ENCODE measurements at places on chromosomes 2 and 18.

- DNase-seq = peak; percentile 29
These were observed 15.2 kb downstream of the OTOF start for GRCh38 chr2:26462511-26463243.

GRCh38 chr2:56682397-56682760 is 498.6 kb downstream of the CCDC85A start:
- no peak for DNase-seq

DNA sequence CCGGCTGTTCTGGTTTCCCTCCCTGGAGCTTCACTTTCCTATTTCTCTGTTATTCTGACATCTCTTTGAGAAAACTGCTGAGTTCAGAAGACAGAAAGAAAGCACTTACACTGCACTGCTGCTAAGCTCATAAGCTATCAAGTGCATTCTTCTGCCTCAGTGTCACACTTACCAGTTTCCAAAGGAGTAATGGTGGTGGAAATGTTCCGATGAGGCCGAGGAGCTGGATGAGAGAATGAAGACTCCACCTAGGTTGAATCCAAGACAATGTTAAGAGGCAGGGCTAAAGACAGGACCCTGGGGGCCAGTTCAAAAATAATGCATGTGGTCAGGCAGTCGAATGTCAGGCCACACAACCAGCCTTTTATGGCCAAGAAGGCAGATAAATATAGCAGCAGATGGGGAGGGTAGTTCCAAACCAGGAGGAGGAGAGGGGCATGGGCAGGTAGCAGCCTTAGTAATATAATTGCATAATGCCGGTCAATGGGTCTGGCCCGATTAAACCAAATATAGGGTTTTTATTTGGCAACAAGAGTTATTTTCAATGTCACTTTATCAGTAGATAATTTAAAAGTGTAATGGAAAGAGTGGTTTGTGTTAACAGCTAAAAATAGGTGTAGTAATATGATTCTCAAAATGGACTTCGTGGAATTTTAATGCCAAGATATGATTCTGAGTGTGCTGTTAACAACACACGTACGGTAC is at the start of gene MYOM1:
Gene MYOM1, minus strand, starts transcription at position 338 of the 705 bp plus-strand sequence. CDS start 4,745 bp downstream, outside the sequence.
- no peak for DNase-seq

DNA sequence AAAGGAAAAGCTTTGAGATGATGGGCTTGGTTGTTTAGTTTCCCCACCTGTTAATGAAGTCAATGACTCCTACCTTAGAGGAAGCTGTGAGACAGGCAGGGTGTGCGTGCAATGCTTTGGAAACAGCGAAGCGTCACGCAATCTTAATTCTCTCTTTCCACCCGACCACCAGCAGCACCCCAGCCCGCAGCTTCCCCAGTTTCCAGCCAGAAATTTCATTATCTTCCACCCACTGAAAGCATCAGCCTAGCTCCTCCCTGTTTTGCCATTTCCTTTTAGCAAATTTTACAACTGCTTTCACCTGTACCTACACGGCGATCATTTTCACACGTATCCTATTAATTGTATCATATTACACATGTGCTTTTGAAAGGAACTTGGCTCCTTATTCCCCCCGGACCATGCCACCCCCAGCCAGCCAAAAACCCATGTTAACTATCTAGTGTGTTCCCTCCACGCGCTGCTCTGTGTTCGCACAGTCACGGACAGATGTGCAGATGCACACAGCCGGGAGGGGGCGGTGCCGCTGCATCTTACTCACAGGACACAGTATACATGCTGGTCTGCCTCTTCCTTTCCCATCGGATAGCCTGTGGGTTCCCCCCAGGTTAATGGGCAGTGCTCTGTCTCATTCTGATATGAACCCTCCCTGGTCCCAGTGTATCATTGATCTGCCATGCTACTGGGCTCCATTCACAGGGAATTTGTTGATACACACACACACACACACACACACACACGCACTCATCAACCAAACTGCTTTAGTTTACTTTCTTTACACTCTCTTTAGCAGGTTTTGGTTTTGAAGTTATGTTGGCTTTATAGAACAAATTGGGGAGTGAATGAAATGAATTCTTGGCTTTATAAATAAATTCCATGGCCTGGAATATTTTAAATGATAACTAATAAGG is 22.4 kb downstream of the CYP27C1 start:
- DNase-seq = peak; percentile 25

GRCh38 chr2:178811045-178811444 is 3.8 kb upstream of the TTN start:
- DNase-seq = no peak

DNA sequence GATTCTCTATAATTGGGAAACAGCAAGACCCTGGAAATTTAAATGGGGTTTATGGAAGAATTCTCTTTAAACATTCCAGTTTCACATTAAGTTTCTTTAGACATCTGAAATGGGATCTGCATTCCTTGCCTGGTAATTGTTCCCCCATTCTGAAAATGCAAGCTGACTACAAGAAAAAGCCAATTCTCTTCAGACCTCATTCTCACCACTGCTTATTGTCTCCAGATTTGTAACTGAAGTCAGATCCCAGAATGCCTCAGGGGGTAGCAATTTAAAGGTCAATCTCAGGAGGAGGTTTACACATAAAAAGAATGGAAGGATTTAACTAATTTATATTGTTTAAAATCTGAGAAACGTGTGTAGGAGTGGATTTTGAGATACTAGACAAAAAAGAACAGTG is 41.2 kb downstream of the COL3A1 start:
- DNase-seq = no peak

DNA sequence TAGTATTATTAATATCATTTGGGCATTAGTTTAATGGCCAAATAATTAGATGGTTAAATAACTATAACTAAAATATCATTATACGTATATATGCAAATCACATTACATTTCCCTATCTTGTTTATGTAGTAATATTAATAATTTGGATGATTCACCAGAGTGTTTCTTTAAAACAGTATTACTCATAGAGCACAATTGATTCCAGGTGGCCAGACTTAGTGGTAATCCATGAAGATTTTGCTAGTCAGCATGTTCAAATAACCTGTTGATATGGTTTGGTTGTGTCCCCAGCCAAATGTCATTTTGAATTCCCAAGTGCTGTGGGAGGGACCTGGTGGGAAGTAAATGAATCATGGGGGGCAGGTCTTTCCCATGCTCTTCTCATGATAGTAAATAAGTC is 782.3 kb downstream of the LRP1B start:
- DNase-seq = no peak

DNA sequence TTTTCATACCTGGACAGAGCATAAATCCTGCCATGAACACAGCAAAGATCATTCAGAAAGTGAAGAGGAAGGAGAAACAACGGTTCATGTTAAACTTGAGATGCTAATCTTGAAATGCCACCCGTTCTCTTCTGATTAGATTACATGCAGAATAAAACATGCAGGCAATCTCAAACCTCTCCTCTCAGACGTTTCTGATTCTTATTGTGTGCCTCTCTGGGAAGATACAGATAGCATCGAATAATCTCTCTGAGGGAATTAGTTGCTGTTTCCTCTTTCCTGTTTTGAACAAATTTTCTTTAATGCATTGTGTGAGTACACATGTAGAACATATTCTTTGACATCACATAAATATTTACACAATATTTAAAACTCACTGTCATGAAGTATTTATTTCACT is 313.4 kb downstream of the PRKCE start:
- DNase-seq = no peak

DNA sequence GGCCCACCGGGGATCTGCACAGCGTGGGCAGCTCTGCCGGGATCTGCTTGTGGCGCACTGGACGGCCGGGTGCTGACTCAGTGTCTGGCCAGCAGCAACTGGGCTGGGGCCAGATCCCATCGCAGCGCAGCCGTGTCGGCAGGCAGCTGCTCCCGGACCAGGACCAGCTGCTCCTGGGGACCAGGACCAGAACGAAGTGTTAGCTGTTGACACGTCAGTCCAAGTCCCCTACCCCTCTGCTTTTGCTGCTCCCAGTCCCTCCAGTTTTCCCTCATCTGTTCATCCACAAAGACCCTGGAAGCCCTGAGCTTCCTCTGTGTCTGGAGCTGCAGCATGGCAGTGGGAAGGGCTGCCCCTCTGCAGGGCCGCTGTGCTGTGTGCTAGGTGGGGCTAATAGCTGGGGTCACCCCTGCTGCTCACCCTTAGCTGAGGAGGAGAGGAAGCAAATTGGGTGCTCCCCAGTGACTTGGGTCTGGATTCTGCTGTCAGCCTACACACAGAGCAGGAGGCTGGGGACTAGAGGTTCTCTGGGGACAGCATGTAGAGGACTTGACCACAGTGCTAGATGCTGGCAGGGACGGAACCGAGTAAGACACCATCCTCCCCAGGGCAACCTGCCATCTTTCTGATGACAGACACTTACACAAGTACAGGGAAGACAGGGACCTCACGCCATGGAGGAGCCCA is 16.9 kb upstream of the KIF1A start:
- DNase-seq = no peak

DNA sequence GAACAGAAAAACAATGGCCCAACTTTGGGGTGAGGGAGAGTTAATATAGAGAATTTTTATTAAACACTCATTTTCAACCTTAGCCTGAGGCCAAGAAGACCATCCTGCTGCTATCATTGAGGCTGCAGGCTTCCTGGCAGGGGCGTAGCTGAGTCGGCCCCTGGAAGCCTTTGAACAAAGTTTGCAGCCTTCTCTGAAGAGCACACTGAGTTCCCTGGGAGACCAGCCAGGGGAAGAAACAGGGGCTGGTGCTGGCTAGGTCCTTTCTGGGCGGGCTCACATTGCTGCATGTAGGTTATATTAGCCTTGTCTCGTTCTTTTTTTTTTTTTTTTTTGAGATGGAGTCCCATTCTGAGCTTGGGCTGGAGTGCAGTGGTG is 126.8 kb upstream of the HS6ST1 start:
- DNase-seq = no peak

DNA sequence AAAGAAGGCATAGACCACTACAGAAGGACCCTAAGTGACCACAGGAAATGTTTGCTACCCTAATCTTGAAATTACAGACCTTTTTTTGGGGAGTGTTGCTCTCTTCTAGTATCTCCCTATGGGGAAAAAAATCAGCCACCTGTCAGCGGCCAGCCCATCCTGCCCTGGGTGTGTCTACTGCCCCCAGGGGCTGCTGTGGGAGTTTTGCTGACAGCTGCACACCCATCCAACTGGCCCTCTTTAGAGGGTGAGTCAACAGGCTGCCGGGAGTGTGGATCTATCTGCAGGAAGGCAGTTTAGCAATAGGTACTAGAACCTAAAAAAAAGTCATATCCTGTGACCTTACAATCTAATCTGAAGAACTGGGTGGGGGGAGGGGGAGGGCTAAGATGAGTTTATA is 796 bp upstream of the DYSF start:
- DNase-seq = no peak

- no peak for DNase-seq
These were observed 60.6 kb downstream of the MTCL1 start for GRCh38 chr18:8765783-8766463.

- no peak for DNase-seq
These were observed 468 bp downstream of the PIKFYVE start for GRCh38 chr2:208266553-208266893.

All from CD8-positive, alpha-beta memory T cell (primary cell).